AG08396 (cell line): ENCODE measurements at places on chromosomes 12 and 14.

- DNase-seq, result no peak
Observed at GRCh38 chr12:4210183-4210582, 63.4 kb upstream of the CCND2 start.

GRCh38 chr12:90250766-90251165 is 542.1 kb upstream of the ATP2B1 start:
- DNase-seq, result no peak

- no peak for DNase-seq
Observed at GRCh38 chr14:95467232-95467631, 49.2 kb downstream of the SYNE3 start.

DNA sequence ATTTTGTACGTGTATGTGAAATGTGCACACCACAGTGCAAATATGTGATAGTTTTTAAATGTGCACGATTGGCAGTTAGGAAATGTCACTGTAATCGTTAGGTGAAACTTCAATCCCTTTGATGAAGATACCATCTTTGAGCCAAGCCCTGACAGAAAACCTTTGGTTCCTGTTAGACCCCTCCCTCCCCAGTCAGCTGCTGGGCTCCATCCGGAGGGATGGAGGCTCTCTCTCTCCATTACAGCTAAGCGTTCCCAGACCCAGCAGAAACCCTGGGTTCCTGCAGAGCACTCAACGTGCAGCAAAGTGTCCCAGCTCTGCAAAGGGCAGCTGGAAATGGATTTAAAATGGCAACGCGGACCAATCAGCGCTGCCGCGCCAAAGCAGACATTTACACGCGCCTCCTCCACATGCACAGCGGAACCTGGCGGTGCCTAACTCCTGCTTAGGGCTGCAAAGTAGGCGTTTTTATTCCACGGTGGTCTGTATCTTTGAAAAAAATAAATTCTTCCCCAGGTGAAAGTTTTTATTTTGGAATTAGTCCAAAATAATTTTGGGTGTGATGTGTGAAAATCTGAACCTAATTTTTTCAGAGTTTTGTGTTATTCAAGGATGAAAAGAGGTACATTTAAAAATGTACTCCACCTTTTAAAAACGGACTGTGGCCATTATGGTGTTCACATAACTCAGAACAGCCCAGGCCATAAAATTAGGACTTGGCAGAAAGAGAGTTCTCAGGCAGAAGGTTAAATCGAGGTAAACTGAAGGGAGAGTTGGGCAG is 1.4 kb upstream of the HMGA2 start:
- peak; percentile 28 for DNase-seq

- no peak for DNase-seq
Observed at GRCh38 chr14:52895000-52895399, 55.9 kb downstream of the FERMT2 start.

- no peak for DNase-seq
Observed at GRCh38 chr12:96326628-96327227, 73.5 kb downstream of the CDK17 start.

GRCh38 chr14:24270537-24271133 is 762 bp downstream of the RABGGTA start:
- DNase-seq, result no peak

DNA sequence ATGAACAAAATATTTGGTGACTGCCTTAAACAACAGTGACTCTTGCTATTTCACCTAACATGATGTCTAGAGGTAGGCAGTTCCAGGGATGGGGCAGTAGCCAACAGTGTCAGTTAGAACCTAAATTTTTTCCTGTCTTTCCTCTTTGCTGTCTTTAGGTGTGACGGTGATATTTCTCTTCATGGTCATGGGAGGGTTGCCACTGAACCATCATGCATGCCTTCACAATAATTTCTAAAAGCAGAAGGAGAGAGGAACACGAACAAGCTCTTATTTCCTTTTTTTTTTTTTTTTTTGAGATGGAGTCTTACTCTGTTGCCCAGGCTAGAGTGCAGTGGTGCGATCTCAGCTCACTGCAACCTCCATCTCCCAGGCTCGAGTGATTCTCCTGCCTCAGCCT is 2.4 kb downstream of the CCDC63 start:
- no peak for DNase-seq
